ENCODE measurements at places on chromosomes 11 and 22.

- DNase-seq: no peak
Observed at GRCh38 chr11:11988681-11989261, 19.7 kb downstream of the DKK3 start.

GRCh38 chr11:81963018-81963417 is 770.6 kb downstream of the FAM181B start:
- no peak for DNase-seq

DNA sequence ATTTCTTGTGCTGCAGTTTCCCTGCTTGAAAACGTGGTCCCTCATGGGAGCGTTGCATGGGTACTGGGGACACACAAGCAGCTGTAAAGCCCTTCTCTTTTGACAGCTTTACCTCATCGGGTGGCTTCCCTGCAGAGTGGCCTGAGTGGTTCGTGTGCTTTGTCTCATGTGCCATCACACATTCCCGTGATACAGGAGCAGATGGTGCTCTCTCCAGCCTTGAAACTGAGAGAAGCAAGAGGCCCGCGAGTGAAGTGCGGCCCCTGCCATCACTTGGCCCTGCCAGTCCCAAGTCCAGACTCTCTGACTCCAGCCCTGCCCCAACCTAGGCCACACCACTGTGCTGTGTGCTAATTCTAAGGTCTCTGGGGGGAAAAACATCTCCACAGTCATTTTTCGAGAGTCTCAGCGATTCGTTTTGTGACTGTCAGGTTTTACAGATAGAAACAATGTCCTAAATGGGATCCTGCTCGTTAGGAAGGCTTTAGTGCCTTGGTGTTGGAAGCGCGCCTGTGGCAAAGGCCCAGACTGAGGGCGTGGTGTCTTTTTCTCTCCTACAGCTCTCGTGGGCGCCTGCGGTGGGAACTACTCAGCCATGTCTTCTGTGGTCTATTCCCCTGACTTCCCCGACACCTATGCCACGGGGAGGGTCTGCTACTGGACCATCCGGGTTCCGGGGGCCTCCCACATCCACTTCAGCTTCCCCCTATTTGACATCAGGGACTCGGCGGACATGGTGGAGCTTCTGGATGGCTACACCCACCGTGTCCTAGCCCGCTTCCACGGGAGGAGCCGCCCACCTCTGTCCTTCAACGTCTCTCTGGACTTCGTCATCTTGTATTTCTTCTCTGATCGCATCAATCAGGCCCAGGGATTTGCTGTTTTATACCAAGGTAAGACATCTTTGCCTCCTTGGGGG is 64.2 kb downstream of the KREMEN1 start:
- DNase-seq: no peak

- DNase-seq: no peak
Observed at GRCh38 chr11:128609785-128610184, 22.4 kb upstream of the ETS1 start.

- no peak for DNase-seq
Observed at GRCh38 chr11:4086575-4087353, 7.8 kb upstream of the RRM1 start.

- no peak for DNase-seq
Observed at GRCh38 chr22:45636683-45637082, 35.0 kb upstream of the ATXN10 start.

DNA sequence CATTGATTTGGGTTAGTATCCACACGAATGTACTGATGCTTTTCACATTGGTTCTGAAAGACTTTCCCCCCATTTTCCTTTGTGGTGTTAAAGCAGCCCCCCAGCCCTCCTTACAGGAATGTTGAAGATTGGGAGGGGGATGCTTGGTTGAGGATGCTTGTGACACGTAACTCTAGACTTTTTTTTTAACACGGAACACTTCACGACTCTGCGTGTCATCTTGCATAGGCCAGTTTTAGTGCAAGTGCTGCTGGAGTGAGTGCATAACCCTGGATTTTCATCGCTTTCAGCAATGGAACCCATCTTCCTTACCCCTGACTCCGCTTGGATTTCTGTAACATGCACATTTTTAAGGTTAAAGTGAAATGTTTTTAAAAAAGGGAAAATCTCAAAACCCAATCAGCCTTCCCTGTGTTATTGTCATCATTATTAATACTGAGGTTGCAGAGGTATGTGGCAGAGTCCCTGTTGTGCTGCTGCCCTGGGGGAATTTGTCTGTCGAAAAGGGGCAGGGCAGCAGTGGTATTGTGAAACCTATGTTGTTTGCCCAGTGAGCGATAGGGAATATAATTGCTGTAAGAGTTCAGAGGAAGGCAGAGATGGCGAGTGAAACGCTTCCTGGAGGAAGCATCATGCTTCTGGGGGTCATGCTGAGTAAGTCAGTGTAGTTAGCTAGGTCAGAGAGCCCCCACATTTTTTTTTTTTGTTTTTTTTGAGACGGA is 12.1 kb downstream of the CECR2 start:
- DNase-seq: no peak

DNA sequence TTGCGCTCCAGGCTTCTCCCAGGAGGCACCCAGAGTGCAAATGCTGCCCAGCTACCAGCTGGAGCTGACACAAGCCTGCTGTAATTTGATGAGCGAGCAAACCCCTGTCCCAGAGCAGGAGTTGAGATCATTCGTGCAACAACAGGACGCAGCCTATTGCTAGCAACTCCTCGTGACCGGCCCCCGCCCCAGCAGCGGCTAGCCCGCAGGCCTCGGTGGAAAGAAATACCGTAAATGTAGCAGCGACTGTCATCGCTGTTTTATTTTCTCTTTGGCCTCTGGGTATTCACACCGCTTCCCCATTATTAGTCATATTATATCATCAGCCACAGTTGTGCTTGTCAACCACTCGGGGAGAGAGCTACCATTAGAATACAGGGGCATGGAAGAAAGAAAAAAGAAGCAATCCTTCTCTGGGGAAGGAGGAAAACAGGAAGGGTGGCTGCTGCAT is 59.2 kb upstream of the ATXN10 start:
- no peak for DNase-seq

DNA sequence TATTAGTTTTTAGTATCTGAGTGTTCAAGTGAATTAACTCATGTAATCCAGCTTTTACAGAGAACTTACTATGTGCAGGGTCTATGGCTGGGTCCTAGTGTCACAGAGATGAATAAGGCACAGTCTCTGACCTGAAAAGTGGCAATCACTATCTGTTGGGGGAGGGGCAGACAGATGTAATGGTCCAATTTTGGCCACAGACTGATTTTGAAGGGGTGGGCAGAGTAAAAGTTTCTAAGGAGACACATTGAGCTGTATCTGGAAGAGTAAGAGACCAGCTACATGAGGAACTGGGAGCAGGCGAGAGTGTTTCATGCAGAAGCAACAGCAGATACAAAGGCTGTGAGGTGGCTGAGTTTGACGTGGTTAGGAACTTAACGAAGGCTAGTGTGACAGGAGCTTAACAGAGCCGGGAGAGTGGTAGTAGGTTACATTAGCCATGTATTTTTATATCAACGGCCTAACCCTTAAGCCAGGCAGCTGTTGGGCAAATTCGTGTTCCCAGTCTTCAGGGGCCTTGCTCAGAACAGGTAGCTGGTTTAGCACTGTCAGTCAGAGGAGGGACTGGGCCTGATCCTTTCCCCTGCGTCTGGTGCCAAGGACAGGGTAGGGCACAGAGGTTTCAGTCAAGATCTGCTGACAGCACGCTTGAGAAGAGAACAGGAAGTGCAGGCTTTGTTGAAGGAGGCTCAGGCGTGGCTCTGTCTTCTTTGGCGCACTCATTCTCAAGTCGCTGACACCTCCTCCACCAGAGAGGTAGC is 1.4 kb upstream of the STIM1 start:
- DNase-seq: no peak

DNA sequence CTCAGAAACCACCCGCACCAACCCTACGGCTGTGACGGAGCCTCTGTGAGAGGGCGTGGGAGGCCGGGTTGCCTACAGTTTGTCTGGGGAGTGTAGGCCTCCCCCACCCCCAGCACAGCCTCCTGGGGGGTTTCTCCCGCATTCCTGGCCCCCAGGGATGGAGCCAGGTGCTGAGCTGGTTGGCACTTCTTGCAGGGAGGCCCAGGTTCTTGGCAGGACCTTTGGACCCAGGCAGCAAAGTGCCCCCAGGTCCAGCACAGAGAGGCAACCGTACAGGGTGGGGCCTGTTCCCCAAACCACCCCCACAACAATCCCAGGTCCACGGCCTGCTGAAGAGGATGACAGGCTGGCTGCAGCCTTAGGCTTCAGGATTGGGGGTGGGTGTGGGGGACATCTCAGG is 36.5 kb downstream of the MACROD1 start:
- no peak for DNase-seq

Data from activated CD4-positive, CD25-positive, alpha-beta regulatory T cell (primary cell).